RWPE2 (cell line): ENCODE measurements at places on chromosomes 5 and 9.

GRCh38 chr5:98905857-98906688 is 22.7 kb downstream of the CHD1 start:
- H3K4me3 ChIP-seq: no peak overlapping the region
- H3K27me3 ChIP-seq: no peaks in the 10 kb centered on the region
- H3K27ac ChIP-seq: peak overlapping the region; percentile 25
- peaks cover 67% of the 10 kb centered on the region for H3K36me3 ChIP-seq
- no peak for DNase-seq

- no peak overlapping the region for H3K4me3 ChIP-seq
- no peak overlapping the region for H3K27ac ChIP-seq
- no peak for DNase-seq
- H3K36me3 ChIP-seq: no peaks in the 10 kb centered on the region
- no peaks in the 10 kb centered on the region for H3K27me3 ChIP-seq
Measured at GRCh38 chr5:125578551-125578950, 832.1 kb upstream of the ZNF608 start.

GRCh38 chr9:136086951-136087740 is 7.9 kb downstream of the NACC2 start:
- H3K27ac ChIP-seq: no peak overlapping the region
- DNase-seq: no peak
- H3K4me1 ChIP-seq: no peaks in the 10 kb centered on the region
- no peak overlapping the region for H3K4me3 ChIP-seq

DNA sequence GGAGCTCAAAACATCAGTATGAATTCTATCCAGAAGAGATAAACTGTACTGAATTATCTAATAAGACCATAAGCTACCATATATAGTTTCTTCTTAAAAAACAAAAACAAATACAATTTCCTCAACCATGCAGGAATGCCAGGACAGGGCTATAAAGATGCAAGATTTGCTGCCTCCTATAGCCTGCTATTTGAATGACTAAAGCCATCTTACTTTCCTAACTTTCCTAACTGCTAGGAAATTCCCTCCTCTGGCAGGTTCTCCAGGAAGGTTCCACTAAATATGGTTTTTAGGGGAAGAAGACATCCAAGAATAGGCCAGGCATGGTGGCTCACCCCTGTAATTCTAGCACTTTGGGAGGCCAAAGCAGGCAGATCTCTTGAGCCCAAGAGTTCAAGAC is 15.1 kb downstream of the KIF27 start:
- DNase-seq: no peak
- H3K4me1 ChIP-seq: no peaks in the 10 kb centered on the region
- H3K4me3 ChIP-seq: no peak overlapping the region

DNA sequence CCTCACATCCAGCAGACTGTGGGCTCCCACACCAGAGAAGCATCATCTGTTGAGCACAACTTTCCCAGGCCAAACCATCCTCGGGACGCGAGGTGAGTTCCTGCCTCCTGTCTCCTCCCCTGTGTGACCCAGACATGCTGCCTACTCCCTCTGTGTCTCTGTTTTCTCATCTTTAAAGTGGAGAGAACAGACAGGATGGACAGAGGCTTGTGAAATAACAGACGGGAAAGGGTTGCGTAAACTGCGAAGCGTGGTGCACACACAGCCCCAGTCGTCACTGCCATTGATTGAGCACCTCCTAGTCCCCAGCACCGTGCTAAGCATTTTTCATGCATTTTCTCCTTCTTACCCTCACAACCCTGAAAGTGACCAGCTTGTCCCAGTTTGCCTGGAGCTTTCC is 52.1 kb upstream of the LMX1B start:
- H3K4me1 ChIP-seq: no peaks in the 10 kb centered on the region
- no peak for DNase-seq
- no peak overlapping the region for H3K4me3 ChIP-seq
- H3K27me3 ChIP-seq: peaks cover 8% of the 10 kb centered on the region
- no peaks in the 10 kb centered on the region for H3K36me3 ChIP-seq
- no peak overlapping the region for H3K27ac ChIP-seq

GRCh38 chr5:138369261-138369660 is 16.8 kb downstream of the KDM3B start:
- H3K27ac ChIP-seq: no peak overlapping the region
- peaks cover 18% of the 10 kb centered on the region for H3K36me3 ChIP-seq
- H3K4me1 ChIP-seq: peaks cover 5% of the 10 kb centered on the region
- H3K4me3 ChIP-seq: no peak overlapping the region

DNA sequence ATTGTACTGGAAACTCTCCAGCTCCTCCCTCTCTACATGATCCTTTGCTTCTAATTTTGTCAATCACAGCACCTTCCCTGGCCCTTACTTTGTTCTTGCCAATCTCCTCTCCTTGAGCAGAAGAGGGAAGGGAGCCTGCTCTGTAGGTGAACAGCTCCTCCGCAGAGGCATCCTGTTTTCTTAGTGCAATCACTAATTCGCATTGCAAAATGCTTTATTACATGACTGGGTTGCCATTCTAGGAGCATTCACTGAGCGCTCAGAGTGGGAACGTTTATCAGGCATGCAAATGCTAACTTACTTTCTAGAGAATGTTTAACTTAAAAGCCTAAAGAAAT is 416 bp upstream of the SNX18 start:
- no peak for DNase-seq
- H3K27ac ChIP-seq: no peak overlapping the region
- peaks cover 8% of the 10 kb centered on the region for H3K36me3 ChIP-seq
- no peaks in the 10 kb centered on the region for H3K27me3 ChIP-seq
- peak overlapping the region; percentile 94 for H3K4me3 ChIP-seq

- H3K27ac ChIP-seq: no peak overlapping the region
- peaks cover 13% of the 10 kb centered on the region for H3K4me1 ChIP-seq
- no peak for DNase-seq
Measured at GRCh38 chr5:148933903-148934432, 107.6 kb downstream of the ADRB2 start.

GRCh38 chr5:127088251-127088650 is 14.9 kb upstream of the C5orf63 start:
- H3K27me3 ChIP-seq: no peaks in the 10 kb centered on the region
- no peak overlapping the region for H3K4me3 ChIP-seq

DNA sequence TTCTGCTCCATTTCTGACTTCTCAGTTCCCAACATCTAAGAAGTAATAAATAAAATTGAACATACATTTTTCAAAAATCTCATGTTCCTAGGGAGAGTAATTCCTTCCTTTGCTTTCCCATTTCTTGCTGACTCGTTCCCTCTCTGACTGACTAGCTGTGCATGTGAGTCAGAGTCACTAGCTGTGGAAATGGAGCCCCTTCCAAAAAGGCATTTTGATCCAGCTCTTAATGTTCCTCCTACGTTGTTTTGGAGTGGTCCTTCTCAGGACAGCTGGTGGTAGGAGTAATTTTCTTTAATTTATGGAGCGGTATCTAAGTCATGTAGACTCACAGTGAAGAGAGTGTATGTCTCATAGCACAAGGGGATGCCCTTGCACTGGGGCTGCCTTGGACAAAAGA is 460.2 kb downstream of the GADD45G start:
- no peak for DNase-seq
- no peaks in the 10 kb centered on the region for H3K27me3 ChIP-seq
- H3K27ac ChIP-seq: no peak overlapping the region
- no peak overlapping the region for H3K4me3 ChIP-seq
- H3K36me3 ChIP-seq: no peaks in the 10 kb centered on the region
- no peaks in the 10 kb centered on the region for H3K4me1 ChIP-seq

- H3K27me3 ChIP-seq: no peaks in the 10 kb centered on the region
- no peaks in the 10 kb centered on the region for H3K36me3 ChIP-seq
- no peak overlapping the region for H3K4me3 ChIP-seq
- no peak overlapping the region for H3K27ac ChIP-seq
Measured at GRCh38 chr9:20603524-20604268, 18.6 kb downstream of the MLLT3 start.

DNA sequence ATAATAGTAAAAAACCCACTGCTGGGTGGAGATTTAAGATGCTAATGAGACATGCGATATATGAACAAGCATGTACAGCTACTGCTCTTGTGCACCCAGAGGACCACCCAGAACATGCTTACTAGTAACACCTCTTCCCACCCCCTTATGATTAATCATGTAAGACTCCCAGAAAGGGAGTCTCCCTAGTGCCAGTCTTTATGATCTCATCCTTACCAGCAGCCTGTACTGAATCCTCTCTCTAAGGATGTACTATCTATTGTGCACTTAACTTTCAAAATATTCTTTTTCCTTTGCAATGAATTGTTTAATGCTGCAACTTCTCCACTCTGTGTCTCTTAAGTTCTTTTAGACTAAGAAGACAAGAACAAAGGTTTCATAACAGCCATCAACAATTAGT is 9.1 kb upstream of the MAT2B start:
- H3K4me1 ChIP-seq: no peaks in the 10 kb centered on the region
- H3K27ac ChIP-seq: no peak overlapping the region
- H3K4me3 ChIP-seq: no peak overlapping the region
- no peaks in the 10 kb centered on the region for H3K27me3 ChIP-seq

DNA sequence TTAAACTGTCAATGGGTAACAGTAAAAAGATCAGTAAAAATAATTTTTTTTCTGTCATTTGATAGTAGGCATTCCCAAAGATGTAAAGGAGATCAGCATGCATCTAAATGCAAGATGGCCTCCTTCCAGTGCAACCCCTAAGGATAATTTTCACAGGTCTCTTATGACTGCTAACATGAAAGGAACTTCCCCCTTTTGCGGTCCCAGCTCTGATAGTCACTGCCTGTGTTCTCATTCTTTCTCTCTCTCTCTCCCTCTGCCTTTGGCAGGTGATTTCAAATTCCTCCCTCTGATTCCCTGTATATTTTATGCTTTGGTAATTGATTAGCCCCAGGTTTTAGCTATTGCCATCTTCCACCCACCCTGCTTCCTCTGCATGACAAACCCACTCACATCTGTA is 8.9 kb downstream of the SPINK14 start:
- H3K36me3 ChIP-seq: no peaks in the 10 kb centered on the region
- no peak overlapping the region for H3K4me3 ChIP-seq
- DNase-seq: no peak
- H3K4me1 ChIP-seq: no peaks in the 10 kb centered on the region

GRCh38 chr5:96776621-96777020 is 31.1 kb downstream of the ERAP1 start:
- no peak overlapping the region for H3K4me3 ChIP-seq
- no peaks in the 10 kb centered on the region for H3K27me3 ChIP-seq
- H3K36me3 ChIP-seq: peaks cover 88% of the 10 kb centered on the region
- DNase-seq: no peak
- H3K4me1 ChIP-seq: peaks cover 21% of the 10 kb centered on the region

DNA sequence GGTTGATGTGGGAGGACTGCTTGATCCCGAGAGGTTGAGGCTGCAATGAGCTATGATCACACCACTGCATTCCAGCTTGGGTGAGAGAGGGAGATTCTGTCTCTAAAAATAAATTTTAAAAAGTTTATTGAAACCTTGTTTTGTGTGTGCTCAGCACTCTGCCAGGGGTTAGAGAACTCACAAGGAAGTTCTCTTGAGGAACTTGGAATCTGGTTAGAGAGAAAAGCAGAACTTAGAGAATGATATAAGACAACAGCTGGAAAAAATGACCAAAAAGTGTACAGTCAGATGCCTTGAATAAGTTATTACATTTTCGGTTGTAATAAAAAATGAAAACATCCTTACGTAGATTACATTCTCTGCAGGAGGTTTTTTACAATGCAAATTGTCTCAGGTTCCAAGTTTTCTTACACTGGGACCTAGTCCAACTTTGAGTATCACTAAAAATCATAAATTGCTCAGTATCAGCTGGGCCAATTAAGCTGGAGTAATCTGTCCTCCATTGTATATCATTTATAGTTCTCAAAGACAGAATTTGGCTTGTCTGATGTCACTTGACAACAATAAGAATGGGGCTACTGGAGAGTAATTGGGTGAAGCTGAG is 21.7 kb upstream of the TENT2 start:
- H3K4me1 ChIP-seq: no peaks in the 10 kb centered on the region
- H3K4me3 ChIP-seq: no peak overlapping the region
- no peak for DNase-seq
- H3K27me3 ChIP-seq: no peaks in the 10 kb centered on the region
- H3K27ac ChIP-seq: no peak overlapping the region

- H3K4me1 ChIP-seq: no peaks in the 10 kb centered on the region
- H3K27me3 ChIP-seq: no peaks in the 10 kb centered on the region
- no peak overlapping the region for H3K27ac ChIP-seq
Measured at GRCh38 chr9:21902136-21902535, 92.1 kb downstream of the CDKN2A start.

DNA sequence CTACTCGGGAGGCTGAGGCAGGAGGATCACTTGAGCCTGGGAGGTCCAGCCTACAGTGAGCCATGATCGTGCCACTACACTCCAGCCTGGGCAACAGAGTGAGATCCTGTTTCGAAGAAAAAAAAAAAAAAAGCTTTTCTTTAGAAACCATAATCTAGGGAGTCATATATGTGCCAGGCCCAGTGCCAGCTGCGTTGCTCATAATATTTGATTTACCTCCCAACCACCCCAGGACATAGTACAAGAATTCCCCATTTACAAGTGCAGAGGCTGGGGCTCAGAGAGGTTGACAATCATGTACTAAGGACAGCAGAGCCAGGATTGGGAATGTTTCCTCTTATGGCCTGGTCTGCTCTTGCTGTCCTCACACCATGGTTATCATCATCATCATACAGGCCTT is 25.1 kb upstream of the TRIM14 start:
- H3K4me1 ChIP-seq: peaks cover 35% of the 10 kb centered on the region
- H3K27me3 ChIP-seq: no peaks in the 10 kb centered on the region
- H3K27ac ChIP-seq: peak overlapping the region; percentile 69

- no peaks in the 10 kb centered on the region for H3K27me3 ChIP-seq
- H3K4me3 ChIP-seq: peak within 1 kb of the TSS; percentile 99
- no peak for DNase-seq
- no peak within 1 kb of the TSS for H3K27ac ChIP-seq
Measured at GRCh38 chr9:86098824-86099700, at the start of gene GOLM1. TSS of gene GOLM1 (minus strand) at chr9:86099558. CDS start at chr9:86079320, 20,238 bp downstream.

DNA sequence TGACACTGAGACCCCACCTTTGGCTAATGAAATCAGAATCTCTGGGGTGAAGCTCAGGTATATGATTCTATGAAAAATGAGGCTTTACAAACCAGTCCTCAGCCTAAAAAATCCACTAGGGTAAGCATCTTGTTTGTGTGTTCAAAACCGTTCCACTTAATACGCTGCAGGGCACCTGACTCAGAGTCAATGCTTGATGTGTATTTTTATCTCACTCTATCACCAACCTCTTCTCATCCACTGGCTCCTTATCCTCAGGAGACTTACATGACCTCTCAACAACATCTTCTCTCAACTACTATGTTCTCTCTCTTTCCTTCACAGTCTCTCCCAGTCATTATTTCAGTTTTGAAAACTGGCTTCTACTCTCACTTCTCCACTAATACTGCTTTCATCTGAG is 153.3 kb upstream of the KCNN2 start:
- no peaks in the 10 kb centered on the region for H3K36me3 ChIP-seq
- H3K27ac ChIP-seq: no peak overlapping the region
- H3K27me3 ChIP-seq: peaks cover 13% of the 10 kb centered on the region
- no peak overlapping the region for H3K4me3 ChIP-seq
- no peak for DNase-seq

DNA sequence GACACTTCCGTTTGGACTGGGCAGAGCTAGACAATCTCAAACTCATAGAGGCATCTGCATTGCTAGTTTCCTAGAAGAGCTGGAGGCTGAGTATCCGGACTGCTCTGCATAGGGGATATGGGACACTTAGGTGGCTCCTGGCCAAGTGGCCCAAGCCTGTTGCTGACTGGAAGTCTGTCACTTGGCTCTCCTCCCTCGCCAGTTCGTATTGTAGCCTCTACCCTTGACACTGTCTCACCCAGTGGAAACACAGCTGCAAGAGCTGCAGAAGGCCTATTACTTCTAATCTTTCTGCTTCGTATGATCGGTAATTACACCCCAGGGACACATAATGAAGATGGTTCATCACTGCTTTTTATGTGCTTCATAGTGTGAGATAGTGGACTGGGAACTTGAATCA is 34.7 kb downstream of the ITGA1 start:
- H3K27me3 ChIP-seq: no peaks in the 10 kb centered on the region
- no peaks in the 10 kb centered on the region for H3K36me3 ChIP-seq
- H3K4me1 ChIP-seq: no peaks in the 10 kb centered on the region
- DNase-seq: no peak

- no peak overlapping the region for H3K27ac ChIP-seq
- H3K27me3 ChIP-seq: no peaks in the 10 kb centered on the region
- no peaks in the 10 kb centered on the region for H3K4me1 ChIP-seq
Measured at GRCh38 chr9:91502913-91503672, 79.5 kb upstream of the NFIL3 start.
